CMK (cell line): ENCODE measurements at places on chromosomes 1 and 21.

DNA sequence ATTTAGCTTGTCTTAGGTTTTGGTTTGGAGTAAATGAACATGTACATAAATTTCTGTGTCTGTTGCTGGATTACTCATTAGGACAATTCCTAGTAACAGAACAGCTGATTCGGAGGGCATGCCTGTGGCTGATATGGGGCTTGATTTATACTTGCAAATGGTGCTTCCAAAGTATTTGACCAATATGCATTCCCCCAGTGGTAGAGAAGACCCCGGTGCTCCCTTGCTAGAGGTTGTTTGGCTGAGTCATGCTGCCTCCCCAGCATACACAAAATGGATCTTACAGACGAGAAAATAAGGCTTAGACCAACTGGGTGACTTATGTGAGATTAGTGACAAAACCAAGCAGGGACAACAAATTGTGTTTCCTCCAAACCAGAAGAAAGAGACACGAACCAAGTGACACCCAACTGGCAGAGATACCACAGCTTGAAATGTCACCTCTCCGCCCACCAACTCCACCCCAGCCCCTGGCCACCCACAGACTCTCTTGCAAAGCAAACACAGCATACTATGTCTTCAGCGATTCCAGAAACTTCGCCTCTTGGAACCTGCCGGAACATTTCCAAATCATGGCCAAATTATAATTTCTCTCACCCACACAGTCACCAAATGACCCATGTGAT is 75.9 kb upstream of the ETS2 start:
- DNase-seq: no peak

- DNase-seq: peak; percentile 97
Measured at GRCh38 chr1:45686288-45687013, at the start of gene GPBP1L1. Gene GPBP1L1, minus strand, starts transcription at chr1:45686533. Its CDS starts 27,446 bp downstream, at chr1:45659087.

GRCh38 chr1:24708938-24709337 is 36.3 kb upstream of the CLIC4 start:
- DNase-seq: no peak

DNA sequence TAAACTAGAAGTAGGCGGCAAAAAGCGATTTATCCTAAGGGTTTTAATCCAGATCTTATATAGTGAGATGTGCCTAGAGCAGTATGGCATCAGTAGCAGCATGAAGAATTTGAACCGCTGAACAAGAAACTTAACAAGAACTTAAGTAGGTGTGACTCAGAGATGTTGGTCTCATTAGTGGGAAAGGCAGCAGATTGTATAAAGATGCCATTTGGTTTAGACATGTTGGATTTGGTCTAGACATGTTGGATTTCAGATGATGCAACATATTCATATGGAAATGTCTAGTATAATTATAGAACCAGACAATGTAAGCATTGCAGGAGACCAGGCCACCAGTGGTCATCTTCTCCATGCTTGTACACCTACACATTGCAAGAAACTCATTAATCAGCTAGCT is 42.1 kb upstream of the ZP4 start:
- DNase-seq: no peak
